ENCODE measurements at places on chromosomes 7 and 10.
A peak's percentile ranks its signal among the peaks of the same experiment; 100 is the strongest.

GRCh38 chr7:45131891-45132290 is 20.4 kb upstream of the TBRG4 start:
- no peak for DNase-seq

- no peak for DNase-seq
Observed at GRCh38 chr7:157673573-157673972, 336.8 kb downstream of the DNAJB6 start.

- no peak for DNase-seq
Observed at GRCh38 chr7:646487-646886, 80.0 kb upstream of the DNAAF5 start.

GRCh38 chr7:28706584-28706983 is 251.5 kb downstream of the TRIL start:
- DNase-seq: no peak

GRCh38 chr10:31769564-31769963 is 159.1 kb downstream of the ARHGAP12 start:
- no peak for DNase-seq

DNA sequence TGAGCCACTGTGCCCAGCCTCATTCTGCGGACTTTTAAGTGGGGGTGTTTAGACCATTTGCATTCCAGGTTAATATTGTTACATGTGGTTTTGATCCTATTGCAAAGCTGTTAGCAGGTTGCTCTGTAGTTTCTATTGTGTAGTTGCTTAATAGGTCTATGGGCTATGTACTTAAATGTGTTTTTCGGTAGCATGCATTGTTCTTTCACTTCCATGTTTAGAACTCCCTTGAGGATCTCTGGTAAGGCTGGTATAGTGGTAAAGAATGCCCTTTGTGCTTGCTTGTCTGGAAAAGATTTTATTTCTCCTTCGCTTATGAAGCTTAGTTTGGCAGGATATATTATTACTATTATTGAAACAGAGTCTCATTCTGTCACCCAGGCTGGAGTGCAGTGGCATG is 13.4 kb upstream of the LRRD1 start:
- DNase-seq: no peak

DNA sequence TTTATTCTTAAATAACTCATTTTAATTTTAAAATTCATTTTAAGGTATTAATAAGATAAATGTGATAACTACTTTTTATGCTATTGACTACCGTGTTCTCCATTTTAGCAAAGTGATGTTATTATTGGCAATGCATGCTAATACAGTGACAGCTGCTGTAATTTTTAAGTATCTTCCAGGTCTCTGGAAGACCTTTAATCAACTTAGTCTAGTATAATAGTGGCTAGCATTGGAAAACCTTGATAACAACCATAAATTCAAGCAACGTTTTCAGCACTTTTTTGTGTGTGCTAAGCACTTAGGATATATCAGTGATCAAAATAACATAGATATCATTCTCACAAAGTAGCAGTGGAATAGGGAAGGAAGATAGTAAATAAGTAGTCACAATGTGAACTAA is 230.9 kb upstream of the MAGI2 start:
- no peak for DNase-seq

DNA sequence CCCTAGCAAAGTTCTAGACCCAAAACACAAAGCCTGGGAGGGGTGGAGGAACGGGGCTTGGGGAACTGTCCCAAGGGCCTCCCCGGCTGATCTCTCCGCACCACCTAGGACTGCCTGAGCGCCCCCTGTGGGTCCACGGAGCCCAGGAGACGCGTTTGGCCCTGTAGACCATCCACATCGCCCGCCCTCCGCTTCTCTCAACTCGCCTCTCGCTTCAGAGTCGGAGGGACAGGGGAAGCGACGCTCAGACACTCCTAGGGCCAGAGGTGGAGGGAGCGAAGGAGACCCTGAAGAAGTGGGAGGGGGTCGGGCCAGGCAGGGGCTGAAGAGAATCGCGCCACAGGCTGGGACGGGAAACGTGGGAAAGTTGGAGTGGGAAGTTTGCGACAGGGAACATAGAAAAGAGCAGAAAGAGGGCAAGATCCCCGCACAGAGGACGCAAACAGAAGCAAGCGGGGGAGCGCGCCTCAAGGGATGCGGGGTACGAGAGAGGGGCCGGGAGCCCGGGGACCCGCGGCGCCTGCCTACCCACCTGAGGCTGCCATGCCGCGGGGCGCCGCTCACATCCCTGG is 378 bp downstream of the PIK3AP1 start:
- DNase-seq: peak; percentile 90

- no peak for DNase-seq
Observed at GRCh38 chr7:33444511-33444910, 315.1 kb downstream of the BBS9 start.

GRCh38 chr7:103993551-103993950 is 4.1 kb upstream of the RELN start:
- no peak for DNase-seq

DNA sequence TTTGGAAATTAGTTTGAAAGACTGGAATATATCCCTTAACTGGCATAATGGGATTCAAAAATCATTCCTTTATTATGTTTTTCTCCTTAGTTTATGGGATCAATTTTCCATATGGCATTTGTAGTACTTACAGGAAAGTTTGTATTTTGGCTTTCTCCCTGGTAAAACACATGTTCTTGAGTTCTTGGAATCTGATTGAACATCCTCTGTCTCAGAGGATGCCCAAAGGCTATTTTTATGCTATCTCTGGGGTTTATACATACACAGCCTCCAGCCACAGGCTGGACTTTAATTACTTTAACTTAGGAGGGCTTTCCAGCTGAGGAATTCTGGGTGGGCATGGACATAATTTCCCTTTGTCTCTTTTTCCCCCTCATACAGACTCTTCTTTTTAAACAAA is 236.4 kb downstream of the HGF start:
- no peak for DNase-seq

GRCh38 chr7:135514856-135515255 is 5.0 kb upstream of the CNOT4 start:
- DNase-seq: no peak

- DNase-seq: no peak
Observed at GRCh38 chr10:95391581-95392216, 100.9 kb upstream of the PDLIM1 start.

DNA sequence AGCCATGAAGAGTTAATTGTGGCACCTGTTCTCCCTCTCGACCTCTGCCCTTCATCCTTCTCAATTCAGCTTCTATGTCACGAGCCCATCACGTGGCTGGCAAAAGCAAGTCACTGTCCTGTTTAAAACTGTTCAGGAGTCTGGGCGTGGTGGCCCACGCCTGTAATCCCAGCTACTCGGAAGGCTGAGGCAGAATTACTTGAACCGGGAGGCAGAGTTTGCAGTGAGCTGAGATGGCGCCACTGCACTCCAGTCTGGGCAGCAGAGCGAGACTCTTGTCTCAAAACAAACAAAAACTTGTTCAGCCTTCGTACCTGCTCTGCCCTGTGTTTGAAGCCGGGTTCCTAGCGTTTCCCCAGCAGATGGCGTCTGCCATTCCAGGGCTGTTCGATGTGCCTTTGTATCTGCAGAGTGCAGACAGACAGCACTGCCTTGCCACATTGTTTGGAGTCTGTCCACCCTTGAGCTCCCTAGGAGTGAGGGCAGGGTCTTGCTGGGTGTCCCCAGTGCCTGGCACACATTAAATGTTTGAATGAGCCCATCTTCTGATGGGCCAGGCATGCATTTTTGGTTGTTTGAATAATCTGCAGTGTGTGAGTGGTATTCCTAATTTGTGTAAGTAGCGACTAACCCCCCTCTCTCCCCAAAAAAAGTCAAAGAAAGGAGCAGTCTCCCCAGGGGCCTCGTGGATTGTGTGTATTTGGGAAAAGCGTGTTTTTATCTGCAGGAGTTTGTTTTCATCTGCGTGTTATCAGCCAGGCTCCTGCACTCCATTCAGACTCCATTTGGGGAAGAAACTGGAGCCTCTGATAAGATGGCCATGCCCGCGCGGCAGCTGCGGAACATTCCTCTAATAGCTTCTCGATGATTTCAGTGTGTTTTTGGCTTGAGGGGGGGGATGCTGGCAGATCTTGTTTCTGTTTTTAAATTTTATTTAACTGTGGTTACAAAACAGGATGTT is 61.2 kb downstream of the DNAJB6 start:
- peak; percentile 15 for DNase-seq

- DNase-seq: no peak
Observed at GRCh38 chr10:81216949-81217348, 658.0 kb upstream of the NRG3 start.

- peak; percentile 71 for DNase-seq
Observed at GRCh38 chr10:73886085-73886529, 11.8 kb upstream of the CAMK2G start.

DNA sequence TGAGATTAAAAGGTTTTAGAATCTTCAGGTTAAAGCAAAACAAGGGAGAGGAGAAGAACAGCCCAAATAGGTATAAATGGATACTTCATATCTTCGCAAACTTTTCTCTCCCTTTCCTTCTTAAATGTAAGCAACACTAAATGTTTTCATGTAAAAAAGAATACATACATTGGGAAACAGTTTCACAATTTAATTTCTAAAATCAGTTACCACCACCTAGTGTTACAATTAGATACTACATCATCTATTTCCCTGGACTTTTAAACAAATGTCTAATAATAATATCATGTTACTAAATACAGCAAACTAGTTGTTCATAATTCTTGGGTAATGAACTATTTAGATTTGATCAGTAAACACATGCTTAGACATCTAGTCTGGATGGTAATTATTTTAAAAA is 35.8 kb downstream of the MINDY3 start:
- DNase-seq: peak; percentile 44

DNA sequence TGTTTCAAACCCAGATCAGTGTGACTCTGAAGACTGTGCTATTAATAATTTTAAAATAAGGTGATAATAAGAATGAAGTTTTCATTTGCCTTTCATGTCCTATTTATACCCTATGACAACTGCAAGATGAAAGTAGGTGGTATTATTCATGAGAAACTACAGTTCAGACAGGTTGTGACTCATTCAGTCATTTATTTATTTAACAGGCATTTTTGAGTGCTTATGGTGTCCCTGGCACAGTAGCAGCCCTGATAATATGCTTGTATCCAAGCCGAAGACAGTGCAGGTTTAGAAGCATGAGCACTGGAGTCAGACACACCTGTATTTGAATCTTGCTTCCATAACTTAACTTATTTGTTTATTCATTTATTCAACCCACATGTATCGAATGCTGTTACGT is 87.1 kb downstream of the FZD1 start:
- DNase-seq: no peak

DNA sequence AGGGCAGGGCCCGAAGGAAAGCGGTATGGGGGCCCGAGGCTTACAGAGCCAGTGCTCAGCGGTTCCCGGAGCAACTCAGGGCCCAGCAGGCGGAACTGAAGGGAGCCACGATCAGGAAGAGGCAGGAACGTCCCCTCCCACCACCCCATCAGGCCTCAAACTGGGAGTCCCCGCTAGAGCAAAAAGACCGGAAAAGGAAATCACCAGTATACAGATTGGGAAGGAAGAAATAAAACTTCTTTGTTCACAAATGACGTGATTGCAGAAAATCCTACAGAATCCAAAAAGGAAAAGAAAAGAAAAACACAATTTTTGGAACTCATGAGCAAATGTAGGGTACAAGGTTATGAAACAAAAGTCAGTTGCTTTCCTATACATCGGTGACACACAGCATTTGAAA is 21.6 kb upstream of the ZFAND2A start:
- peak; percentile 40 for DNase-seq

GRCh38 chr10:31431021-31431420 is 112.0 kb downstream of the ZEB1 start:
- no peak for DNase-seq

- no peak for DNase-seq
Observed at GRCh38 chr7:84085147-84085546, 109.4 kb downstream of the SEMA3A start.

GRCh38 chr10:23994459-23995046 is 214.4 kb upstream of the KIAA1217 start:
- peak; percentile 4 for DNase-seq

DNA sequence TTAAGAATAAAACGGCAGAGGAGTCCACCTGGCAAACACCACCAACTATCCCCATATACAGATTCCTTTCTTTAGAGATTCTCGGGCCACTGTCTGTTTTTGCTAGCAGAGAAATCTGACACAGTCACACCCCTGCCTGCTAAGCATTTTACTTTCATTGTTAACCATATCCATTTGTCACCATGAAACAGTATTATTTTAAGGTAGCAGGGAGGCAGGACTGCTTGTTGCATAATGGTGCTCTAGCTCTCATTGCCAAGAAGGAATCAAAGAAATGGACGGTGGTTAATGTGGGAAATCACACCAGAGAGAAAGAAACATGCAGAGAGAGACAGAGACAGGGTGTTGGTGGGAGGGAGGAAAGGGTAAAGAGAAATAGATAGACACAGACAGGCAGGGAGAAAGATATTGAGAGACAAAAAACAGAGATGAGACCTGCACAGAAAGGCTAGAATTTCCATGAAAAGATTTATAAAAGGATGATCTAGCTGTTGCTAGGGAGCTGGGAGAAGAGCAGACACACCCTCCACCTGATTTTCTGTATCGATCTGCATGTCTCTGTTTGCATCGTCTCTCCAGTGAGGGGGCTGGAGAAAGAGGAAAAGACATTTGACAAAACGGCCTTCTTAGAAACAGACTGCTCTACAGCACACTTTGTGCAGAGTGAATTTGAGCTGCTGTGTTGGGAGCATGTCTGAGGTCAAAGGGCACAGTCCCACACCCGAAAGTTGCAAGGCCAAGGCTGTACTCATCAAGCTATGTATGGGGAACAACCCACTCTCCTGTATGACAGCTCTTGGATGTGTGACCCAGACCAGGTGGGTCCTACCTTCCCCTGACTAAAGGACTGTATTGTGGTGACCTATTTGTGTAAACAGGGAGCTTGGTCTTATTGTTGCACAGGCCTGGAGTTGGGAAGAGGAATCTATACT is 303.1 kb downstream of the FZD1 start:
- DNase-seq: no peak

DNA sequence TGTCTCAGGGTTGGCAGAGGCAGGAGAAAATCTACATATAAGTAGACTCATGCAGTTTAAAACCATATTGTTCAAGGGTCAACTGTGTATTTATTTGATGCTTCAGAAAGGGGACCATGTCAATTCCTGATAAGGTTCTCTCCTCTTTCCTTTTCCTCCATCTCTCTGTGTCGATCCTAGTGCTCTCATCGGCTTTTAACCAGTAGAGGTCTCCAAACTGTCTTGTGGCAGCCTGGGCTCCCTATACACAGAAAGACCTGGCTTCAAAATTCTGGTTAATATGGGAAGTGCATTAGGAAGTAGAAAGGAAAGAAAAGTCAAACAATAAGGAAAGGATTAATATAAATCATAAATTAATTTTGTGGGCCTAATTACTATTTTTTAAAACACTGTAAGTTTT is 304.4 kb upstream of the C7orf33 start:
- no peak for DNase-seq

GRCh38 chr7:17370901-17371585 is 72.6 kb downstream of the AHR start:
- DNase-seq: no peak

Measured in inflammatory macrophage treated with lipopolysaccharide for 4 hours (primary cell).